ENCODE measurements at places on chromosomes 2 and 18. TPM values are rescaled to one million over a fixed set of nuclear protein-coding genes. Genes with fewer than 3 reads are reported as not detected.

SP140 gene
- total RNA-seq = not detected

CYP27C1 gene
- 0.26 TPM for total RNA-seq

GRCh38 chr2:234671716-234672115 is 174.8 kb upstream of the ARL4C start:
- DNase-seq = no peak

- DNase-seq = no peak
Observed at GRCh38 chr2:51387235-51387634, 355.3 kb upstream of the NRXN1 start.

REG3A gene
- total RNA-seq = not detected

GRCh38 chr2:98455494-98455976 is 10.9 kb downstream of the INPP4A start:
- no peak for DNase-seq

CYTIP gene
- not detected for total RNA-seq

Data from SK-MEL-5 (cell line).